ENCODE measurements at places on chromosomes 12 and 14.

GRCh38 chr12:56721216-56721615 lies 3.9 kb downstream of the NACA start:
- no peak for DNase-seq

- DNase-seq, result no peak
Observed at GRCh38 chr14:30988509-30988908, 36.9 kb upstream of the AP4S1 start.

DNA sequence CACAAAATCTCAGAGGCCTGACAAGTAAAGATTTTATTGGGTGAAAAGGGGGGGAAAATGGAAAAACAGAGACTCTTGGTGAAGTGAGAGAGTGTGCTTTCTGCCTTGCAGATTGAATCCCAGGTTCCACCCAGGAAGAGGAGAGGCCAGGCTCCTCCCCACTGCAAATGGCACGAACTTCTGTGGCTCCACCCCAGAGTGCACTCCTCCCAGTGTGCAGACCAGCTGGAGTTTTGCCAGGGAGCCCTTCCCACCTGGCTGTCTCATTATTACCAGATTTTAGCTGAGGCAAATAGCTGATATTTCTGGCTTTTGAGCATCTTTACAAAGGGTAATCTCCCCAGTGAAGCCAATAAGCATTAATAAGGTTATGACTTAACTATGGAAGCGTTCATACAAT lies 51.9 kb downstream of the TESPA1 start:
- no peak for DNase-seq

DNA sequence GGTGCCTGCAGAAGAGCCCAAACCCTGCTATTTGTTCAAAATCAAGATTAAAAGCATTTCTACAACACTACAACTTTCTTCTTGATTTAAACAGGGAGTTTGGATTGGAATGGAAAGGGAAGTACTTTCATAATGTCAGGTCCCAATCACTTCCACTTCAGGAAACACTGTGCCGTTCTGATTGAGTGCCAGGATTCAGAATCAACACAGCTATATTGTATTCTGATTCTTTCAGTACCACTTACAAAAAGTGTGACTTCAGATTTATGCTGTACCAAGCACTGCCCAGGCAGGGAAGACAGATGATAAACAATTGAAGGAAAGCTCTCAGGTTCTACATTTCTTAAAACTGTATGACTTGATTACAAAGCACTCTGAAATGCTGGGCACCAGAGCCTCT lies 3.2 kb downstream of the TDP1 start:
- DNase-seq, result no peak

- DNase-seq, result no peak
Observed at GRCh38 chr14:54702014-54702491, 135.1 kb downstream of the SAMD4A start.

DNA sequence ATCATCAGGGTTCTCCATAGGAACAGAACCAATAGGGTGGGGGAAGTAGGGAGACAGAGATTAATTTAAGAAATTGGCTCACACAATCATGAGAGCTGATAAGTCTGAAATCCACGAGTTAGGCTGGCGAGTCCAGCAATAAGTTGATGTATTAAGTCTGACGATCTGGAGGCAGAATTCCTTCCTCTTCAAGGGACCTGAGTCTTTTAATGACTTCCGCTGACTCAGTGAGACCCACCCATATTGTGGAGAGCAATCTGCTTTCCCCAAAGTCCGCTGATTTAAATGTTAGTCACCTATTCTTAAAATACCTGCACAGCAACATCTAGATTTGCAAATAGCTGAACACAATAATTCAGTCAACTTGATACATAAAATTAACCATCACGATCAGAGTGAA lies 97.8 kb downstream of the SPTSSA start:
- no peak for DNase-seq

DNA sequence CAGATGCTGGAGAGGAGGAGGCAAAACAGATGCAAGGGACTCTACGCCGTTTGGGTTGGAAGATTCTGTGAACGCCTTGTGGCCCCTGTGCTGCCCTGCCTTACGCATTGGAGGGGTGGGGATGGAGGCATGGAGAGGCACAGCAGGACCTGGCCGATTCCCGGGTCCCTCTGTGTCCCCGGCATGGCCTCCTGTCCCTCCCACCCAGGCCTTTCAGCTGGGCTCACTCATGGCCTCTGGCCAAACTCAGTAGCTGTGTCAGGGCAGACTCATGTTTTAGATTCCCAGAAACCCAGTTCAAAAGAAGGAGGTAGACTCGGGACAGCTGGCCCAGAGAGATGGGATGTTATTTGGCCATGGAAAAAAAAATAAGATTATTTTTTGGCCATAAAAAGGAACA lies 40.1 kb downstream of the TESC start:
- DNase-seq, result no peak

- DNase-seq, result no peak
Observed at GRCh38 chr12:58711974-58712373, 208.3 kb downstream of the LRIG3 start.

DNA sequence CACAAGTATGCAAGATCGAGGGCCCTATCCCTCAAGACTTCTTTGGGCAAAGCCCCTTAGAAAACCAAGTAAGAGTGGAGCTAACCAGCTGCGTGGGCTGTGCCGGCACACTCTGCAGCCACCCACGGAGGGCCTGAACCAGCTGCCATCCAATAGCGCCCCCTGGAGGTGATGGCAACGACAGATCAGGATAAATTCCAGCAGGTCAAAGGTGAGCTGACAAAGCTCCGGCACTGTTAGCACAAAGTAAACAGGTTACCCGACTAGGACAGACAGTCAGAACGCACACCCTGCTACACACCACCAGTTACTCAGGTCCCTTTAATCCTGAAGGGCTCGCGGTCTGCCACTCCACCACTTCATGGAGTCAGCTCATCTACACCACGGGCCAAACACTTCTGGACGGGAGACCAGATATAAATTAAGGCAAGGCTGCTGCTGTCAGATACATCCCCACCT lies 4.9 kb downstream of the ZBTB39 start:
- DNase-seq, result peak; percentile 76

DNA sequence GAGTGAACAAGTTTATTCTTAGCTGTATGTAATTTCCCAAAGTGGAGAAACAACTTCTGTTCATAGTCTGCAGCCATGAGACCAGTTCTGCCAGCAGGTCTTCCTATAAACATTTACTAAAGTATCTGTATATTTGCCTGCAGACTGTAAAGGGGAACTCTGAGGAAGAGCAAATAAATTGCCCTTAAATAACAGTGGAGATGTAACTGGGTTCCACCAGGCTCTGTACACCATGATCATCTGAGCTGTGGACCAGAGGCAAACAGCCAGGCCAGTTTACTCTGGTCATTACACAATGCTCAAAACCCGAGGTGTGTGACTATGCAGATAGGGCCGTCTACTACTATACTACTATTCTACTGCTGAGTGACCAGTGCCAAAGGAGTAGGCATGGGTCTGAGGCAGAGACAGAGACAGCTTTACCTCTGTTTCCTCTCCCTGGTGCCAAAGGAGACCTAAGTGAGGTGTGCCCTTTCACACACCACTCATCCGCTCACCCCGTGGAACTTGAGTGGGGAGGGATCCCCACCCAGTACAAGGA lies 21.1 kb upstream of the CERS5 start:
- no peak for DNase-seq

DNA sequence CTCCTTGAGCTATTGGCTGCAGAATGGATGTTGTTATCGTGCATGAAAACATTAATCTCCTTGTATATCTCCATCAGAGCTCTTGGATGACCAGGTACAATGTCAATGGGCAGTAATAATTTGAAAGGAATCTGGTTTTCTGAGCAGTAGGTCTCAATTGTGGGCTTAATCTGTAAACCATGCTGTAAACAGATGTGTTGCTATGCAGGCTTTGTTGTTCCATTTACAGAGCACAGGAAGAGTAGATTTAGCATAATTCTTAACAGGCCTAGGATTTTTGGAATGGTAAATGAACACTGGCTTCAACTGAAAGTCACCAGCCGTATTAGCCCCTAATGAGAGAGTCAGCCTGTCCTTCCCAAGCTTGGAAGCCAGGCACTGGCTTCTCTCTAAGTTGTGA lies 50.4 kb downstream of the ATG14 start:
- no peak for DNase-seq

DNA sequence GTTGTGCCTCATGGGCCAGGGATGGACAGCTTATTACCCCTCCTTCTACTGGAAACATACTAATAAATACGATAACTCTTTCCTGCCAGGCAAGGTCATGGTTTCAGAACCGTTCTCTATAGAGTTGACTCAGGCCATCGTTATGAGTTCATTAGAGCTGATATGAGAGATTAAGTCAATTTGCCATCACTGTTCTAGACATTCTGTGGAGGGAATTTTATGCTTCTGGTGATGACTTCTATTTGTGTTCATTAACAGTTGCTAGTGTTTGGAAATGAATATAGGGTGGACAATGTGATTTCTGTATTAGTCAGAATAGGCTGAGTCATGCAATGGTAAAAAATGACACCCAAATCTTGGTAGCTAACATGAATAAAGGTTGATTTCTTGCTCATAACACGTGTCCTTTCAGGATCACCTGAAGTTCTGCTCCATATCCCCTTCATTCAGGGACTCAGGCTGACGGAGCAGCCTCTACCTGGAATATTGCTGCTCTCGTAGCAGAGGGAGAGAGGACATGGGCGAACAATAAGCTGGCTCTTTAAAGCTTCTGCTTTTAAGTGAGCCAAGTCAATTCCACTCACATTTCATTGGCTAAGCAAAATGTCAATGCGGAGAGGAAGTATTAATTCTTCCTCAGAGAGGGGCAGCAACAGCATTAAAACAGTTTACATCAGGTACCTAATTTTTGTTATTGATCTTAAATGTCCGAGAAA lies 18.5 kb upstream of the TBPL2 start:
- DNase-seq, result no peak

GRCh38 chr12:57835366-57836288 lies 10.9 kb downstream of the CTDSP2 start:
- no peak for DNase-seq

- no peak for DNase-seq
Observed at GRCh38 chr14:45044638-45045037, 39.3 kb upstream of the PRPF39 start.

DNA sequence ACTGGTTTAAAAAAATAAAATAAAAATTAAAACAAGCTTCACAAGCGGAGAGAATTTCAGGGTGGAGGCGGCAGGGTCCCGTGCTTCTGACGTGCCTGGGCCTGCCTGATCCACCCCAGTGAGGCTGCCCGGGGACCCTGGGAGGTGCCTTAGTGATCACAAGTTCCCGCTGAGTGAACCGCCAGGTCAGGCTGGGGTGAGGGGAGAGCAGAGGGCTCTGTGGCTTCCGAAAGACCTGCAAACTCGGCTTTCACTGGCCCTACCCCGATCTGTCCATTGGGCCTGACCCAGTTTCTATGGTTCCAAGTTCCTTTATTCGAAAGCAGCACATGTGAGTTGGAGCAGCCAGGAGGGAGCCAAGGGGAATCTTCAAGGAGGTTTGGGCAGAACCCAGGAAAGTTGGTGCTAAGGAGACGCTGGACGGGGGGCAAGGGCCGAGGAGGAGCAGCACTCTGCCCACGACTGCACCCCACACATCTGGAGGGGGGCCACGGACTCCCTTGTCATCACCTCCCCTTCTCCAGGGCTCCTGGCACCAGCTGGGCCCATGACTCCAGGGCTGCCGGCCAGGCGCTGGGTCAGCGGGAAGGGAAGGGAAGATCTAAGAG lies 12.9 kb downstream of the MMP14 start:
- DNase-seq, result no peak

DNA sequence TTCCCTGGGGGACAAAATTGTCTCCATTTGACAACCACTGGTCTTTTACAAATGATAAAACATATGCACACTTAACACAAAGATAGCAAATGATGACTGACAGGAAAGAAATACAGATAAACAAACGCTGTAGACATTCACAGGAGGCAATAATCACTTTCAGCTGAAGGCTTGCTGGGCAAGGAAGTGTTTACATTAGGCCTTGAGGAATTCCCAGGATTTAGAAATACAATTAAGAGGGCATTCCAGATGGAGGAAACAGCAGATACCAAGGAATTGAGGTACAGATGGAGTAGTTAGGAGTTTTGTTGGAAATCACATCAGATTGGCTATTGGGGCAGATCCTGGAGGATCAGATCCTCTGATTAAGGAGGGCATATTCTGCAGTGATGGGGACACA lies 93.9 kb downstream of the DYRK2 start:
- no peak for DNase-seq

GRCh38 chr14:75831952-75832351 lies 149.8 kb downstream of the TGFB3 start:
- no peak for DNase-seq

- no peak for DNase-seq
Observed at GRCh38 chr12:11564984-11565651, 84.4 kb upstream of the ETV6 start.

DNA sequence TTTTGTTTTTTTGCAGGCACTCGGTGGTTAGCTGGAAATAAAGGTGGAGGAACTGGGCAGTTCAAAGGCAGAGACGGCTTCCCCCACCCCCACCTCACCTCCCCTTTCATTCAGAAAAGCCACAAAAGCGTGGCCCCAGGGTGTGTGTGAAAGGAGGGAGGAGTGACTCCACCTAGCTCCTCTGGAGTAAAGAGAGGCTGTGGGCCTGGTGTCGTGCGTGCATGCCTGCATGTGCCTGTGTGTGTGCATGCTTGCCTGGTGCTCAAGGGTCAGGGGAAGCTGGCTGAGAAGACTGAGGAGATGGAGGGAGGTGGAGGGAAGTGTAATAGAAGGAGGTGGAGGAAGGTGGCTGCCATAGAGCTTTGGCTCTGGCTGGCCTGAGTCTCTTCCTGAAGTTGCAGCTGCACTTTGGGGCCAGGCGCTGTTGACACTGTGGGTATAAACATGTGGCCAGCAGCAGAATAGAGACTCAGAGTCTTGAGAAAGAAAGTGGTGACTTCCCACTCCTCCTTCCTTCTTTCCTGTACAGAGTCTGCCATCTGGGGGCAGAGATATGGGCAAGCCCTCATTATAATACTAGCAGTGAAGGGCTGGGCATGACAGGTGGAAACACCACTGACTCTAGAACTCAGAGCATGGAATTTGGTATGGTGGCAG lies 36.9 kb upstream of the SINHCAF start:
- DNase-seq, result no peak

- DNase-seq, result no peak
Observed at GRCh38 chr12:131794573-131794972, 33.6 kb upstream of the MMP17 start.

DNA sequence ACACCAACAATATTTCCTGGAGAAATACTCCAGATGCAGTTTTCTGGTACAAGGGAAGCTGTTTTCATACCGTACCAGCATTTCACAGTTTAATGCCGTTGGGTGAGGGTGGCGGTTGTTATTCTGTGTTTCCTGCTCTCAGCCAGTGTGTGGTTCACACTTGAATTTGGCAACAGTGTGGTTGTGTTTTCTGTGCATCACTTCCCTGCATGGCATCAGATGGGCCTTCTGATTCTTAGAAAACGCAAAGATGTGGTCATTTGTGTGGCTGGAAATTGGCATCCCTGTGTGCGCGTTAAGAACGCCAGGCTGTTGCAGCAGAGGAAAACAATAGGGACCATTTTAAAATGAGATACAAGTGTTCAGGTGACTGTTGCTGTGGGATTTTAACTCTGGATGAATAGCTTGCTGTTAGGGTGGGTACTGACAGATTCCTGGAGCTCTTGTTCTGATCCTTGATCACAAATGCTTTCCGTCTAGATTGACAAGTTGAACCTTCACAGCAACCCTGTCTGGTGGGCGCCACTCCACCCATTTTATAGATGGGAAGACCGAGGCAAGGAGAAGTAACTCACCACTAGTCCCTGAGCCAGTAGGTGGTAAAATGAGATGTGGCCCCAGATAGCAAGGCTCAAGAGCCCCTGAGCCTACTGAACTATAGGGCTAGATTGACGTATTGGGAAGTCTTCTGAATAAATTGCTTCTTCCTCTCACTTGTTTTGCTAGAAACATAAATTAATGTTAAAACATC lies 231.2 kb downstream of the CHST11 start:
- no peak for DNase-seq
